Activated CD4-positive, alpha-beta memory T cell treated with anti-CD3 and anti-CD28 coated beads, Interleukin-2, amount 10 ng/mL, durations not matched to agents 7 days and 5 days (primary cell): ENCODE measurements at places on chromosomes 6 and 20. TPM values are rescaled to one million over a fixed set of nuclear protein-coding genes. Genes with fewer than 3 reads are reported as not detected.

DNA sequence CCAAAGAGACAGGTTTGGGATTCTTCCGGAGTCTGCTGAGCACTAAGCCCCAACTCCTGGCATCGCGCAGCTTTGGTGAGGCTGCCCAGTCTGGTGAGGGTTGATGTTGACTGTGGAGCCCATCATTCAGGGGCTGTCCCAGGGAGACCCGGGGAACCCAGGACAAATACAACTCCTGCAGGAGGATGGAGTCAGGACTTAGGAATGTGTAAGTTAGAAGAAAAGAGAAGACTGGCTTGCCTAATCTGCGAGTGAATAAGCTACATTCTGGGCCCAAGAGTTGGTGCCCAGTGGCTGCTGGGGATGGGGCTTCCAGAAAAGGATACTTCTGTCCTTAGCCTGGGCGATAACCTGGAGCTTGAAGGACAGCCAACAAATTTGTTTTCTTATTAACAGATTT lies 47.9 kb downstream of the STK35 start:
- no peak for DNase-seq

DNA sequence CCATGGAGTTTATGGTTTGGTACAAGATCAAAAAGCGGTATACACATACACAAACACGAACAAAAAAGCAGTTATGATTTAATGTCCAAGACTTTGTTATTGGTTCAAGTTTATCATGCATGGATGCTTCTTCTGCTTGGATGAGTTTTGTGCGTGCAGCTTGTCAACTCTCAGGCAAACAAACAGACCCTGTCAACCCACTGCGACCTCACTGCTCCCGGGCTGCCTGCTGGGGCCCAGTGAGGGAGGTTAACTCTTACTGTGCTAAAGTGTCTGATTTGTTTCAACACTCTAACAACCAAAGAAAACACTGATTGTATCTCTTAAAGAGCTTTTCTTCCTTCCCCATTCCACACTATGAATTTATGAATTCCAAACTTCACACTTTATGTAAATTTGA lies 26.8 kb upstream of the DDR1 start:
- no peak for DNase-seq

Gene CRISP2
- total RNA-seq = not detected

Gene IPCEF1
- total RNA-seq = 20.3 TPM

Gene PI16
- 7.3 TPM for total RNA-seq
